Right atrium auricular region (tissue), 2 donors: ENCODE measurements at places on chromosomes 5 and 9. TPM values are rescaled to one million over a fixed set of nuclear protein-coding genes. Genes with fewer than 3 reads are reported as not detected.

Gene KLHL3
- 24.6 TPM for total RNA-seq

- H3K27me3 ChIP-seq: no peaks in the 10 kb centered on the region
- H3K4me1 ChIP-seq: no peaks in the 10 kb centered on the region
- no peak overlapping the region for H3K27ac ChIP-seq
- peaks cover 63% of the 10 kb centered on the region for H3K36me3 ChIP-seq
Observed at GRCh38 chr5:177276886-177277285, 26.6 kb downstream of the RAB24 start.

DNA sequence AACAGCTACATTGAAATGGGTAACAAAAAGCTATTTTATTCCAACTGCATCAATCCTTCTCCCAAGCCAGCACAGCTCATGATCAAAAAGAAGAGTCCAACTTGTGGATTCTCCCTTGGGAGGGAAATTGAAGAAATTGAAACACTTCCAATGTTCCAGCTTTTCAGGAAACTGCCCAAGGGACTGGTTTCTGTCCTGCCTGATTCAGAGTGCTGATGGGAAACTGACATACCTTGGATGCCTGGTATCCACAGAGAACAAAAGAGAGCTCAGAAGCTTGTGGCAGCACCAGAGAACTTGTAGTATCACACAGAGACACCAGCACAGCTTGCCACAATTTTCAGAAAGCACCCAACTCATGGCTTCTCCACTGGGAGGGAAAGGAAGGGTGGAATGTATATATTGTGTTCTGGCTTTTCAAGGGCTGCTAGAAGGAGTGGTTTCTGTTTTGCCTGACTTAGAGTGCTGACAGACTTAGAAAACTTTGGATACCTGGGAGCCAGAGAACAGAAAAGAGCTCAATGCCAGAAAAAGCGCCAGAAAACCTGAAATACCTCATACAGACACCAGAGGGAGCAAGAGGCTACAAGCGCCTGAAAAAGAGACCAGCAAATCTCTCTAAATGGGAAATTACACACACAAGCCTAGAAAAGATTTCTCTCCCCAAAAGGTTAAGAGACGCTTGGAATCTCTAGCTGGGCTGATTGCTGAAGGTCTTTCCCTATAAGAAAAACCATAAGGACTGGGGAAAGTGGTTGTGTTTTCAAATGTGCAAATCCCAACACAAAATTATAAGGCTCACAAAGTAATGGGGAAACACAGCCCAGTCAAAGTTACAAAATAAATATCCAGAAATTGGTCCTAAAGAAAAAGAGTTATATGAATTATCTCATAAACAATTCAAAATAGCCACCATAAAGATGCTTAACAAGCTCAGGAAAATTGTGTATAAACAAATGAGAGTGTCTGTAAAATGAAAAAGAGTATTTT is 178.8 kb downstream of the SPOCK1 start:
- H3K27ac ChIP-seq: no peak overlapping the region
- peak; percentile 70 for DNase-seq
- H3K36me3 ChIP-seq: no peaks in the 10 kb centered on the region
- H3K4me1 ChIP-seq: no peaks in the 10 kb centered on the region
- H3K4me3 ChIP-seq: no peak overlapping the region

DNA sequence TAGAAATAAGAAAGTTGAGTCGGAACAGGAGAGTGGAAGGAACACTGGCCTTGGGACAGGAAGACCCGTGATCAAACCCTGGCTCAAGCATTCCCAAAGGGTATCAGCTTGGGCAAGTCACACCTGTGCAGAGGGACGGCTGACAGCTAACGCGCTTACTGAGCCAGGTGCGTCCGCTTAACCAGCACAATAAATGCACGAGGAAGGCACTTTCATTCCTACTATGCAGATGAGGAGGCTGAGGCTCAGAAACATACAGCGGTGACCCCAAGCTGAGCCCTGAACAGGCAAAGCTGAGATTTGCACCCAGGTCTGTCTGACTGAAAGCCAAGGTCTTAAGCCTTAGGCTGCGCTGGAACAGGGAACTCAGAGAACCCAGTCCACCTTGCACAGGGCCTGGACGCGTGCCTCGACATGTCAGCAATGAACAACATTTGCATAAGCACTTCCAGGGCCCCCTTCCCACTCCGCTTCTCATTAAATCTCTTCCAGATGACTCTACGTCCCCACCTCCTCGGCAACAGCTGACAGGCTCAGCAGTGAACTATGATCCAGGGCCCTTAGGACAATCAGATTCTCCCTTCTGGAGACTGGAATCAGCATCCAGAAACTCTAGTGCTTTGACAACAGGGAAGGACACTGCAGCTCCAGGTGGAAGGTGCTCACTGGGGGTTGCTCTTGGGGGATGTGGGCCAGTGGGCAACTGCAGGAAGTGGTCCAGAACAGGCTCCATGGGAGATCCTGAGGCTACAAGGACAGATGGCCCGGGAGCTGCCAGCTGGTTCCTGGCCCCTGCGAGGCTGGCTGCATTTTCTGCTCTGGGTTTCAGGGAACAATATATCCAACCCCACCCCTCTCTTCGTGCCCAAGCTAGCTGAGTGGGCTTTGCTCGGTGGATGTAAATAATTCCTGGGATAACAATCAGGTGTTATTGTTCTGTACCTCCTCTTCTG is 35.2 kb downstream of the SH3PXD2B start:
- H3K27ac ChIP-seq: peak overlapping the region; percentile 71
- no peak for DNase-seq
- H3K4me1 ChIP-seq: no peaks in the 10 kb centered on the region
- no peaks in the 10 kb centered on the region for H3K27me3 ChIP-seq
- no peak overlapping the region for H3K4me3 ChIP-seq

DNA sequence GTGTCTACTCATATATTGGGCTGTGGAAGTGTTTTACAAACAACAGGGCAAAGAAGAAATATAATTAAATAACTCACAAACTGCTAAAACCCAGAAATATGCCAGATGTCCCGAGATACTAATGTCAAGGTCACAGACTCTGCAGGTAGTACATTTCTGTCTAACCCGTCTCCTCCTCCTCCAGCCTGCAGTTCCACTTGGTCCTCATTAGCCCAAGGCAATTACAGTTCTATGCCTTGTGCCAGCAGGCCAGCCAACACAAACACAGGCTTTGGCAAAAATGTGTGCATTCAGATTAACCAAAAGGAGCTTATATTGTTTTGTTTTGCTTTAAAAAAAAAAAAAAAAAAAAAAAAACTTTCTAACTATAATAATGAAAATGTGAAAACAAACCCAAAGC is 148.8 kb downstream of the MYO10 start:
- no peaks in the 10 kb centered on the region for H3K4me1 ChIP-seq
- no peaks in the 10 kb centered on the region for H3K27me3 ChIP-seq
- no peaks in the 10 kb centered on the region for H3K36me3 ChIP-seq
- no peak overlapping the region for H3K27ac ChIP-seq
- no peak overlapping the region for H3K4me3 ChIP-seq

GRCh38 chr5:107149243-107150005 is 521.3 kb downstream of the EFNA5 start:
- DNase-seq: no peak
- no peaks in the 10 kb centered on the region for H3K27me3 ChIP-seq
- no peak overlapping the region for H3K27ac ChIP-seq

Gene IL33
- 21.3 TPM for total RNA-seq

Gene OR13C4
- total RNA-seq: not detected

DNA sequence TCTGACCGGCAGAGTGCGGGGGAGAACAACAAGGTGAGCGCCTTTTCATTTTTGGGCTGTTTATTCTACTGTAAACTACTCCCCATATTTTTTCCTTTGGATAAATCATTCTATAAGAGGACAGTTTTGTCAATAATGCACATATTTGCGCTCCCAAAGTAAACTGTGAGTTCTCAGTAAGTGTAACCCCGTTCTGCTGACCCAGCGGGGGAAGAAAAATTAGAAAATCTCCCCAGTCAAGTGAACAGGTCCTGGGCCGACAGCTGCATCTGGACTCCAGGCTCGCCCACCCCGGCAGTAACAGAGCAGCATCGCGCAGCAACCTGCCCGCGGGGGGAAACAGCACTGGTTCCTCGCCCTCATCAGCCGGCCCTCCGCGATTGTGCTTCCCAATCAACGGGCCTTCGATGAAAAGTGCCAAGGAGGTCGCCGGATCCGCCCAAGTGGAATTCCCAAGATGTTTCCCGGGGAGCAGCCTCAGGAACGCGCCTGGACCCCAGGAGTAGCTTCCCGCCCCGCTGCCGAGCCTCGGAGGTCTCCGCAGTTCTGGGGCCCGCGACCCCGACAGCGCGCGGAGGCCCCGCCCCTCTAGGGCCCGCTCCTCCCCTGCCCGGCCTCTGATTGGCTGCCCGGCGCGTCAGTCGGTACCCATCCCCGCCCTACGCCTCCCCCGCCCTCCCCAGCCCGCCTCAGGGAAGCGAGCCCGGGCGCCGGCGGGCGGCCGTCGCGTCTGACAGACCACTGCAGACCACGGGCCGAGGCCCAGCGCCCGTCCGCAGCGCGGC is at the start of gene OTULINL:
Gene OTULINL (plus strand): TSS at position 687 of the 785 bp plus-strand sequence. CDS start 103 bp downstream, outside the sequence.
- no peaks in the 10 kb centered on the region for H3K27me3 ChIP-seq
- no peaks in the 10 kb centered on the region for H3K36me3 ChIP-seq
- H3K27ac ChIP-seq: peak within 1 kb of the TSS; percentile 67
- H3K4me3 ChIP-seq: peak within 1 kb of the TSS; percentile 54
- no peaks in the 10 kb centered on the region for H3K4me1 ChIP-seq

GRCh38 chr5:180723936-180724335 is 15.9 kb downstream of the OR2Y1 start:
- no peaks in the 10 kb centered on the region for H3K4me1 ChIP-seq
- H3K4me3 ChIP-seq: no peak overlapping the region
- H3K27ac ChIP-seq: no peak overlapping the region
- H3K27me3 ChIP-seq: no peaks in the 10 kb centered on the region
- DNase-seq: no peak

Gene DTWD2
- total RNA-seq: 13.1 TPM

GRCh38 chr5:152855441-152855840 is 450.4 kb upstream of the NMUR2 start:
- H3K27me3 ChIP-seq: no peaks in the 10 kb centered on the region
- DNase-seq: no peak
- no peak overlapping the region for H3K4me3 ChIP-seq
- no peaks in the 10 kb centered on the region for H3K36me3 ChIP-seq

Gene GARIN3
- total RNA-seq: not detected
